Tibial artery (tissue), 4 donors: ENCODE measurements at places on chromosomes 1 and 21.

DNA sequence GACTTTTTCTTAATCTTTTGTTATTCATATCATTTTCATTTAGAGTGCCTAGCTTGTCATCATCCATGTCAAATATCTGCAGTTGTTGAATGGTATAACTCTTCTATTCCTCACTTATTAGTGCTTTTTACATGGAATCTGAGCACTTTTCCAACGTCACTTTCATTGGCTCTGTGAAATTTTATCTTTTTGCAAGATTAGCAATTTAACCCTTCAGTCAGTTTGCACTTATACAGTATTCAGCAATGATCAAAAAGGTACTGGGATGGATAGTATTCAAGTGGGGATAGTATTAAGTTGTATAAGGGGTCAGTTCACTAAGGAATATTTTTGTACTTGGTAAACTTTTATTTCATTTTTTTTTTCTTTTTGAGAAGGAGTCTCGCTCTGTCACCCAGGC lies 150.0 kb downstream of the RASAL2 start:
- no peak for DNase-seq
- H3K4me3 ChIP-seq: no peak overlapping the region
- no peaks in the 10 kb centered on the region for H3K27me3 ChIP-seq
- H3K36me3 ChIP-seq: no peaks in the 10 kb centered on the region
- H3K4me1 ChIP-seq: peaks cover 24% of the 10 kb centered on the region

DNA sequence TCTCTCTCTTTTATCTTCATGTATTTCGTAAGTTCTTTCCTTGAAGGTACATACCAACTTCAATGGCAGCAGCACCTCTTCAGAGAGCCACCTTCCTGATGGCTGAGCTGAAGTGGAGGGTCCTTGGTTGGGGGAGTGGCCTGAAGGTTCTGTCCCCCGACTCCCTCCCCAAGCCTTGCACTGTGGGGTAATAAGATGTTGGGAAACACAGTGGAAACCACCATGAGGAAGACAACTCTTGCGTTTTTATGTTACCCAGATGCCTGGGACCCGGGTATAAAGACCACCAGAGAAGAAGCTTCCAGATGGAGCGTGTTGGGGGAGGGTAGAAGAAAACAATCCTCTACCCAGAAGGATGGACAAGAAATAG lies 794 bp downstream of the KRTAP12-3 start:
- H3K4me1 ChIP-seq: no peaks in the 10 kb centered on the region
- DNase-seq: no peak
- H3K27me3 ChIP-seq: peaks cover 14% of the 10 kb centered on the region
- H3K27ac ChIP-seq: no peak overlapping the region
- H3K4me3 ChIP-seq: no peak overlapping the region

- H3K36me3 ChIP-seq: no peaks in the 10 kb centered on the region
- H3K27ac ChIP-seq: no peak overlapping the region
- H3K27me3 ChIP-seq: peaks cover 28% of the 10 kb centered on the region
- H3K4me3 ChIP-seq: no peak overlapping the region
- no peak for DNase-seq
- no peaks in the 10 kb centered on the region for H3K4me1 ChIP-seq
These were observed 108.0 kb downstream of the PTPRU start for GRCh38 chr1:29344336-29344735.

GRCh38 chr1:50110151-50110550 lies 1.4 kb downstream of the ELAVL4 start:
- H3K4me1 ChIP-seq: no peaks in the 10 kb centered on the region
- no peak for DNase-seq

GRCh38 chr1:176989754-176990153 lies 174.8 kb downstream of the ASTN1 start:
- H3K27ac ChIP-seq: no peak overlapping the region
- no peaks in the 10 kb centered on the region for H3K27me3 ChIP-seq
- H3K36me3 ChIP-seq: no peaks in the 10 kb centered on the region
- H3K4me3 ChIP-seq: no peak overlapping the region

- peak overlapping the region; percentile 95 for H3K27ac ChIP-seq
- peak; percentile 33 for DNase-seq
- H3K27me3 ChIP-seq: no peaks in the 10 kb centered on the region
- H3K4me3 ChIP-seq: peak overlapping the region; percentile 73
These were observed 495 bp downstream of the SYNC start for GRCh38 chr1:32701951-32702598.

GRCh38 chr1:81989524-81989923 lies 188.8 kb downstream of the ADGRL2 start:
- no peaks in the 10 kb centered on the region for H3K27me3 ChIP-seq
- H3K4me1 ChIP-seq: no peaks in the 10 kb centered on the region
- no peak overlapping the region for H3K4me3 ChIP-seq

DNA sequence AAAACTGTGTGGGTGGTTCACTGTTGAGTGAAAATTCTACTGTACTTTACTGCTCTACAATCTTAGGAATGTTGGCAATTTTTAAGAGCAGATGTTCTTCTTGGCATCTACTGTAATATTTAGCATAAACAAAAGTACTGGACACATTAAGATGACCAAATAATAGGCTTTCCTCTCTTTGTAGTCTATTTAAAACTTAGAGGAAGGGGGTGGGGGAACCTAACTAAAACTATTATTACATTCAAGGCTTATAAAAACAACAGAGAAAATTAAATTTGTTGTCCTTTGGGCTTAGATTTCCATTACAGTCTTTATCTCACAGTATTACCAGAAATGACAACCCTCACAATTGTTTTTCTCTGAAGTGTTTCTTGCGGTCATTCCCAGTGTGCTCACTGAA lies 181.2 kb downstream of the PLPPR4 start:
- H3K36me3 ChIP-seq: no peaks in the 10 kb centered on the region
- no peaks in the 10 kb centered on the region for H3K27me3 ChIP-seq
- H3K27ac ChIP-seq: no peak overlapping the region
- no peak for DNase-seq

DNA sequence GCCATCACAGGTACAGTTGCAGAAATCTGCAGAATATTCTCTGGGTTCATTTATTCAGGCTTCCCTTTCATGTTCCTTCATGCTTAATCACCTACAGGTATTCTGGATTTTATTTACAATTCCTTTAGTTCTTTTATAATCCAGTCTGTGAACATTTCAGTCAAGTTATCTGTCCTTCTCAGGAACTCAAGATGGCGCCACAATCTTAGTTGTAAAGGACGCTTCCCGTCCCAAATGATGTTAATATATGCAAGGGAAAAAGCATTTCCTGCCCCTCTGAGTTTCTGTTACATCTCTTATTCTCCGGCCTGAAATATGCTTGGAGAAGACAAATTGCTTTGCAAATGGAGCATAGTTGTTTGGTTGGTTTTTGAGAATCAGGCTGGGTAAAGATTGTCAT lies 19.3 kb downstream of the F3 start:
- no peaks in the 10 kb centered on the region for H3K4me1 ChIP-seq
- H3K27me3 ChIP-seq: no peaks in the 10 kb centered on the region
- DNase-seq: no peak
- no peak overlapping the region for H3K27ac ChIP-seq
- no peak overlapping the region for H3K4me3 ChIP-seq

- no peak overlapping the region for H3K4me3 ChIP-seq
- no peak for DNase-seq
These were observed 35.6 kb upstream of the TADA1 start for GRCh38 chr1:166911624-166912023.

GRCh38 chr1:53835491-53835890 lies 2.6 kb downstream of the NDC1 start:
- no peak overlapping the region for H3K4me3 ChIP-seq
- no peaks in the 10 kb centered on the region for H3K36me3 ChIP-seq
- no peak for DNase-seq
- H3K4me1 ChIP-seq: peaks cover 8% of the 10 kb centered on the region
- no peak overlapping the region for H3K27ac ChIP-seq

DNA sequence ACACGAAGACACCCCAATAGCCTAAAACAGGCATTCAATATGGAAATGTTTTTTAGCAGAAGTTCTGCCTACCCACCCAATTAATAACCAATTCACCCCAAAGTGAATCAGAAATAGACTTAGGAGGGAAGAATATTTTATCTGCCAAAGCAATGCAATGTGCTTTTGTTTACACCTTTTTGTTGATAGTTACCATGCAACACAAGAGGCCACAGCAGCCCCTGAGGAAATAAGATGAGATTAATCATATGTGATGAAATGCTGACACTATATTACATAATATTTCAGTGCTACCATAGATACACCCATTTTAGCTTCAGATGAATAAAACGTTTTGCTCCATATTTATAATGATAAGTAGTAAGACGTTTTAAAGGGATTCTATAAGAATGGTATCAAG lies 60.9 kb upstream of the RGS2 start:
- no peaks in the 10 kb centered on the region for H3K4me1 ChIP-seq
- no peak overlapping the region for H3K27ac ChIP-seq
- no peaks in the 10 kb centered on the region for H3K27me3 ChIP-seq

DNA sequence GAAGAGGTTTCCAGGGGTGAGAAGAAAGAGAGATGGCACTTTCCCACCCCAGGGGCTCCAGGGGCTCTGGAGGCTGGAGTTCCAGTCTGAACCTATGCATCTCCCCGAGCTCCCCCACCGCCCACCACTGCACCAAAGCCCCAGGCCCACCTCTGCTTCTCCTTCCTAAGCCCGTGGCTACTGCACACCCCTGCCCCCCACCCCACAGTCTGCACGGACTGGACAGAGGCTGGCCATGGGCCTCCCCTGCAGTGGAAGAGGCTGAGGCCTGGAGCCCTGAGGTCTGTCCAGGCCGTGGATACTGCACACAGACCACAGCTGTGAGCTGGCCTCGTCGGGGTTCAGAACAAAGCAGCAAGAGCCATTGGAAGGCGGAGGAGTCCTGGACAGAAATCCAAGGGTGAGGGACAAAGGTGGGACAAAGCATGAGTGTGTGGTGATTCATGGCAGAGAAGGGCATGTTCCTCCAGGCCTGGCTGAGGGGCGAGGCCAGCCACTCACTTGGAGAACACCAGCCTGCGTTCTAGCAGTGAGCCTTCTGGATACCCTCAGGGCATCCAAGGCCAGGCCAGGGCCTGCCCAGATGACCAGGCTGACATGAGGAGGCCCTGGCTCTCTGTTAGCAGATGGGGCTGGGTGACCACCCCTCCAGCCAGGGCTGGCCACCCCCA lies 244.8 kb upstream of the VAMP3 start:
- no peak overlapping the region for H3K27ac ChIP-seq
- no peaks in the 10 kb centered on the region for H3K36me3 ChIP-seq
- H3K4me3 ChIP-seq: no peak overlapping the region
- no peak for DNase-seq
- H3K27me3 ChIP-seq: peaks cover 31% of the 10 kb centered on the region

- DNase-seq: no peak
- H3K36me3 ChIP-seq: no peaks in the 10 kb centered on the region
- peaks cover 100% of the 10 kb centered on the region for H3K4me1 ChIP-seq
- no peak overlapping the region for H3K27ac ChIP-seq
These were observed 76.7 kb downstream of the SSBP3 start for GRCh38 chr1:54329312-54330003.

GRCh38 chr1:33296082-33296458 lies 24.8 kb downstream of the A3GALT2 start:
- no peak for DNase-seq
- no peaks in the 10 kb centered on the region for H3K27me3 ChIP-seq
- peaks cover 5% of the 10 kb centered on the region for H3K4me1 ChIP-seq
- no peak overlapping the region for H3K4me3 ChIP-seq

DNA sequence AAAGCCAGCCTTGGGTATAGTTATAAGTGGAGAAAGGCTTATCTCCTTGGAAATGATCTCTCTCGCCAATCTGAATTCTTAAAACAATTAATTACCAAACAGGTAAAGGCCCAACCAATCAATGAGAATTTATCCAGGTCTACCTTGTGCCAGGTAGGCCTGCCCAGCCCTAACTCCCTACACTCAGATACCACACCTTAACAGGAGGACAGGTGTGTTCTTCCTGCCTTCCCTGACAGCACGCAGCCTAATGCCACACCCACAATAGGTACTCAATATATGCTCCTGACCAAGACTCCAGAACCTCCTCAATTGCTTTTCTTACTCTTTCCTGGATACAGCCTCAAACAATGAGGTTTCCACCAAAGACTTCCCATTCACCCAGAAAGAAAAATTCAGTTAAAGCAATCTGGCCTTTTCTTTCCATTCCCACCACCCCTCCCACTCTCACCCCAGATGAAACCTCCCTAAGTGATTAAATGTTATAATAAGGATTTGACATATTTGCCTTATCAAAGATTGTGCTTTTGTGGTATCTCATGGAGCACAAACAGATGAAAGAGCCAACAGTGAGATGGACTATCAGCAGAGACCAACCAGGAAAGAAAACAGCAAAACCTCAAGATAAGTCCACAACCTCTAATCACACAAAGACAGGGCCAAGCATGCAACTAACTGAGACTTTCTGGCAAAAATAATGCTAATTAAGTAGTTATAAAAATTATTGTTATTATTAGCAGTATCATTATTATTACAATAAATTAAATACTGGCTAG lies 25.6 kb downstream of the TRABD2B start:
- DNase-seq: no peak
- H3K4me1 ChIP-seq: peaks cover 38% of the 10 kb centered on the region
- H3K4me3 ChIP-seq: no peak overlapping the region
- no peaks in the 10 kb centered on the region for H3K36me3 ChIP-seq

- H3K27me3 ChIP-seq: no peaks in the 10 kb centered on the region
- H3K27ac ChIP-seq: peak overlapping the region; percentile 84
- no peaks in the 10 kb centered on the region for H3K36me3 ChIP-seq
- no peak for DNase-seq
- no peak overlapping the region for H3K4me3 ChIP-seq
These were observed 223.0 kb downstream of the LTN1 start for GRCh38 chr21:28769683-28770082.

GRCh38 chr1:228508840-228509415 lies 21.7 kb downstream of the RNF187 start:
- H3K4me1 ChIP-seq: no peaks in the 10 kb centered on the region
- H3K4me3 ChIP-seq: no peak overlapping the region
- H3K36me3 ChIP-seq: no peaks in the 10 kb centered on the region
- no peak overlapping the region for H3K27ac ChIP-seq
- DNase-seq: no peak
- H3K27me3 ChIP-seq: no peaks in the 10 kb centered on the region

DNA sequence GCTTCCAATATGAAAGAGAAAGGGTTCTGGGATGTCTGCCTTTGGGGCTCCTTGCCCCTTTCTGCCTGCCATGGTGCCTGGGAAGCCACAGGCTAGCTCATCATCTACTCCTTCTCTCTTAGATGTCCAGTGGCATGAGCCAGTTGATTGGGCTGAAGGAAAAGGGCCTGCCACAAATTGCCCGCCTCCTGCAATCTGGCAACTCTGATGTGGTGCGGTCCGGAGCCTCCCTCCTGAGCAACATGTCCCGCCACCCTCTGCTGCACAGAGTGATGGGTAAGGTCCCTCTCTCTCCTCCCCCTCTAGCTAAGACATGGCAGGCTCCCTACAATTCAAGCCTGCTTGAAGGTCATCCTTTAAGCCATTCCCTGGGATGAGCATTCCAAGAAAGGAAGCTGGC lies 41.0 kb downstream of the PKP1 start:
- H3K4me1 ChIP-seq: peaks cover under 1% of the 10 kb centered on the region
- DNase-seq: no peak
- H3K4me3 ChIP-seq: no peak overlapping the region
- no peaks in the 10 kb centered on the region for H3K27me3 ChIP-seq
- peaks cover 35% of the 10 kb centered on the region for H3K36me3 ChIP-seq

- no peaks in the 10 kb centered on the region for H3K4me1 ChIP-seq
- H3K36me3 ChIP-seq: peaks cover 57% of the 10 kb centered on the region
- H3K27me3 ChIP-seq: no peaks in the 10 kb centered on the region
- no peak overlapping the region for H3K4me3 ChIP-seq
These were observed 89.2 kb downstream of the JAK1 start for GRCh38 chr1:64877151-64877550.
